Activated effector memory CD4-positive, alpha-beta T cell treated with Interleukin-2 at 50 U/mL for 16 hours (primary cell): ENCODE measurements at places on chromosomes 7 and 10.

DNA sequence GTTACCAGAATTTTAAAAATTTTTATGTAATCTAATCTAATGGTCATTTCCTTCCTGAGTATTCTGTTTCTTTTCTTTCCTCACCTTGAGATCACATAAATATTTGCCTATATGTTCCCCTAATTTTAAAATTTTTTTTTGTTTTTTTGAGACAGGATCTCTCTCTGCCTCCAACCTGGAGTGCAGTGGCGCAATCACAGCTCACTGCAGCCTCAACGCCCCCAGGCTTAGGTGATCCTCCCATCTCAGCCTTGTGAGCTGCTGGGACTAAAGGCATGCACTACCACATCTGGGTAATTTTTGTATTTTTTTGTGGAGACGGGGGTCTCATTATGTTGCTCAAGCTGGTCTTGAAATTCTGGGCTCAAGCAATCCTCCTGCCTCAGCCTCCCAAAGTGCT lies 4.1 kb upstream of the PROSER2 start:
- DNase-seq, result no peak

DNA sequence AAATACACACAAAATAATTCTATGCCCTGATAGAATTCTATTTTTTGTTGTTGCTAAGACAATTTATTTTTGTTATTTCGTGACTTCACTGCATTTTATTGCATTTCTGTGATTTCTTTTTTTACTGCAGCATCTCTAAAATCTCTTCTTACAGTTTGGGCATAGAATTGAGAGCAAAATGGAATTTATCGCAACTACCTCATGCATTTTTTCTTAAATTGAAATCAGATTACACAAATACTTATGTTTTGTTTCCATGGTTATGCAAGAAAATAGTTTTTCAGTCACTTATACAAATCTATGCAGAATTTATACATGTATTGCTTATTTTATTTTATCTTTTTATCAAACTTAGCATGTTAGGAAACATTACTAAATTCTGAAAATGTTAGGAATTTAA lies 781.8 kb upstream of the LRRTM3 start:
- no peak for DNase-seq

- DNase-seq, result no peak
Measured at GRCh38 chr7:53422291-53422690, 386.9 kb downstream of the POM121L12 start.

DNA sequence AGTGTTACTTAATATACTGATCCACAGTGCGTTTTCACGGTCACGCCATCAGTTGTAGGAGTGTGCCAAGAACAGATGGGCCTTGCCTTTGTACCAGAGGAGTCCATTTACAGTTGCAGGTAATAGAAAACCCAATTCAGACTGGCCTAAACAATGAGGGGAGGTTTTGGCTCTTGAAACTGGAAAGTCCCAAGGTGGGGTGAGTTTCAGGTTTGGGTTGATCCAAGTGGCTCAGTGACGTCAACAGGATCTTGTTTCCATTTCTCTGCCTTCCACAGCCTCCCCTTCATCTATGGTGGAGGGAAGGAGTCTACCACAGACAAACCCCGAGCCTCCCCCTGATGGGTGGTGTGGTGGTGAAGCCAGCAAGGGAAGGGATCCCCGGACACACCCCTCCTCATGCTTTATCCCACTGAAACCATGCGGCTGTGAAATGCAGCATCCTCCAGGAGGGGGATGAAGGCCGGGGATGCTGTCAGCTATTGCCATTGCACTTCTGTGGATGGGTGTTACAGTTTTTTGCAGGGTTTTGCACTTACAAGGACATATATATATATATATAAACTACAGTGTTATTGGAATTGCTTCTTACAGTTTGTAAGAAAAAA lies 14.8 kb upstream of the SH2D4B start:
- DNase-seq, result no peak

DNA sequence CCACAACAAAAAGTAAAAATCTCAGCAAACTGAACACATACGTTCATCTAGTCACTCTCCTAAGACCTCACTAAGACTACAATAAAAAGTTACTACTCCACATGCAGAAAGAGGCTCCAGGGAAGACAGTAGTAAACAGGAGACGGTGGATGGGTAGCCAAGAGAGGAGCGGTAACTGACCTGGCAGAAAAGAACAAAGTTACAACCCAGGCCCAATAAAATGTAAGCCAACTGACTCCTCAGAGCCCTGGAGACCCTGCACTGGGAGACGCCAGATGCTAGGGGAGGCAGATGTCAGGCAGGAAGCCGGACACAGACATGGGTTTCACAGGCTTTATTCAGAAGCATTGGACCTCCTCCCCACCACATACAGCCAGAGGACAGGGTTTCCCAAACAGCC lies 181.1 kb upstream of the NFE2L3 start:
- no peak for DNase-seq

GRCh38 chr7:4766666-4767519 lies 8.5 kb upstream of the AP5Z1 start:
- no peak for DNase-seq

DNA sequence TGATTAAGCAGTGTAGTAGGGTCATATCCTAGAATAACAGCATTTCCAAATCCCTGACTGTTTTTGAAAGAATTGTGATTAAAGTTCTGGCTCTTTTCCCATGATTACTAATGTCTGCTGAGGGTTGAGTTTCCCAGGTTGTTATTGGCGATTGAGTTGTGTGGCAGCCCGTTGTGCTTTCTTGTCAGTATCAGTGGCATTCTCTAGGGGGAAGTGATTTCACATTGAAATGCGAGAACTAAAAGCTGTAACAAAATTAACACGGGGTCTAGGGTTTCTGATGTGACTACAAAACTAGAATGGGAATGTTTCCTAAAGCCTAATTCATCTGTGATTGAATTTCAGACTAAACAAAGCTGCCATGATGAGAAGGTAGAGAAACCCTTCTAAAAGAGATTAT lies 349.4 kb downstream of the EXOC4 start:
- no peak for DNase-seq
